ENCODE measurements at places on chromosomes 2 and 18.

GRCh38 chr2:171163261-171163660 lies 2.6 kb upstream of the TLK1 start:
- no peak for DNase-seq

- no peak for DNase-seq
Measured at GRCh38 chr18:77199707-77200106, 49.9 kb upstream of the GALR1 start.

- no peak for DNase-seq
Measured at GRCh38 chr2:148994341-148994740, 44.2 kb upstream of the LYPD6B start.

- no peak for DNase-seq
Measured at GRCh38 chr2:8176887-8177286, 505.0 kb upstream of the ID2 start.

- DNase-seq: peak; percentile 34
Measured at GRCh38 chr2:85886590-85886989, 2.2 kb downstream of the ST3GAL5 start.

DNA sequence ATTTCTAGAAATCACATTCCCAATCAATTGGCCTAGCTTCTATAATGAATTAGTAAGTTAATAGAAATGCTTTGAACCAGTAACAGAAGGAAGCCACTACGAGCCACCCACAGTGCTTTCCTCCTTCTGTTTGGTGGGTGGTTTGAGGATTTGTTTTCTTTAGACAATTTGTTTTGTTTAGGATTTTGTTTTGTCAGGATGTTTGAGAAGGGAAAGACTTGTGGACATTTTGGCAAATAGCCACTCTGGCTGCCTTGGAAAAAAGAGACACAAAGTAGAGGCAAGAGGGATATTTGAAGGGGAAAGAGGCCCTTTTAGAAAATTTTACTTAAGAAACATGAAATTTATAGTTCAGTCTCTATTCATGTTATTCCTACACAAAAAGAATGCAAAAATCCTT lies 47.7 kb downstream of the TANK start:
- DNase-seq: no peak

GRCh38 chr2:170076189-170076588 lies 101.8 kb upstream of the MYO3B start:
- no peak for DNase-seq

DNA sequence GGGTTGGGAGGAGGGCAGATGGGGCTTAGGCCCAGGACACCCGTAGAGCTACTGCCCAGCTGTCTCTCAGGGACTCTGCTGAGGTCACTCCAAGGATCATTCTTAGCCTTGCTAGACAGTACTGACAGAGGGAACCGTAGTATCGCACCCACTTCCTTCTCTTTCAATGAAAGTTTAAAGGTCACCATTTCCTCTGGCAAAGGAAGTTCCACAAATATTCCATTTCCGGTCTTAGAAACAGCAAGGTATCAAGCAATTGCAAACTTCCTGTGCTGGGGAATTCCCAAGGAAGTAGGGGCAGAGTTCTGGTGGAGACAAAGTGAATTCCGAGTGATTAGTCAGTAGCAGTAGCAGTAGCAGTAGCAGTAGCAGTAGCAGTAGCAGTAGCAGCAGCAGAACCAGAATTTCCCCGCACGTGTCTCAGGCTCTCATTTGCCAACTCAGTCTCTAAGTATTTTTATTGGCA lies 24.7 kb downstream of the IL1B start:
- no peak for DNase-seq

- DNase-seq: no peak
Measured at GRCh38 chr2:43233218-43234212, 7.1 kb upstream of the ZFP36L2 start.

DNA sequence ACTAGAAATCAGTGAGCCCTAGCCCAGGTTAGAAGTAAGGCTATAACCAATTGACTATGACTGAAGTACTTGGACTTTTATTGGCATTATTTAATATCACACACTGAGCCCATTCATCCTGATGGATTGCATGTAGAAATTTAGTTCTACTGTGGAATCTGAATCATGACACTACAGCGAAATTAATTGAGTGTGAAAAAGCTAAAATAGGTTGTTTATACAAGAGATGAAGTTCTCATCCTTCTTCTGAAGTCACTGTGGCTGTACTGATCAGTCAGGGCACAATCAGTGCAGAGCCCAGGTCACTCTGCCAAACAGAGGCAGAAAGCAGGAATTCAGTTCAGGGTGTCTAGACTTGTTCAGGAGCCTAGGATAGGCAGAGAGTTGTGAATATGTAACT lies 158.9 kb downstream of the BABAM2 start:
- DNase-seq: no peak

GRCh38 chr2:236653863-236654262 lies 84.2 kb downstream of the ACKR3 start:
- DNase-seq: no peak

GRCh38 chr2:21690005-21690404 lies 566.2 kb downstream of the TDRD15 start:
- no peak for DNase-seq

DNA sequence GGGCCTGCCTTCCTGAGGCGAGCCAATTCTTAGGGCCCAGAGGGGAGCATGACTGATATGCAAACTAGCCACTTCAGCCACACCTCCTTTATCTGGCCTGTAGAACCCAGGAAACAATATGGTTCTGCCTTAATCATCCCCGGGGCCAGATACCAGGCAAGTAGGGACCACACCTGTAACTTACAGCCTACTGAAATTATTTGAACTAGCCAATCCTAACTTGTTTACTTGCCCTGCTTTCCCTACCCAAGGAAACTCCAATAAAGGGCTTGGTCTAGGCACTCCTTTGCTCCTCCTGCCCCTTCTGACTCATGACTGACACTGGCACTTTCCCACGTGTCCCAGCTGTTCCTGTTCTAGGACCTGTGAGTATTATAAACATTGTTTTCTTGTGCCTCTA lies 57.6 kb downstream of the MYOM1 start:
- no peak for DNase-seq
